NCI-H748 treated with DMSO at 0.1 percent for 48 hours (cell line): ENCODE measurements at places on chromosomes 1 and 21.

GRCh38 chr1:18554597-18554996 lies 73.9 kb downstream of the KLHDC7A start:
- DNase-seq = no peak

DNA sequence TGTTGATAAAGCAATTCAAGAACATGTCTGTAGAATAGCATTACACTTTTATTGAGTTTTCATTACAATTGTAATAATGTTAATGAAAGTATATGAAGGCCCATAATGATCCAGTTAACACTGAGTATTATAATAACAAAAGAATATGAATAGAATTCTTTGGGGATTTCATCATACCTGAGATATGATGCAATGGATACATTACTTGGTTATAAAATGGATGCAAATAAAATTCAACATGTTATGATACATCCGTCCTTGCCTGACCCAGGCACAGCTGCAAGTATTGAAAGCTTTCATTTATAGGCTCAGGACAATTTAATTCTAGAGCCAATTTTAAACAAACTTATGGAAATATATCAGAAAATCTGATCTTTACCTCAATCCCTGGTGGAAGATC lies 8.2 kb upstream of the KCNA3 start:
- DNase-seq = peak; percentile 22

GRCh38 chr1:178434360-178434759 lies 62.4 kb downstream of the CLEC20A start:
- no peak for DNase-seq

- no peak for DNase-seq
These were observed 7.7 kb downstream of the ARHGEF2 start for GRCh38 chr1:155970531-155971167.

DNA sequence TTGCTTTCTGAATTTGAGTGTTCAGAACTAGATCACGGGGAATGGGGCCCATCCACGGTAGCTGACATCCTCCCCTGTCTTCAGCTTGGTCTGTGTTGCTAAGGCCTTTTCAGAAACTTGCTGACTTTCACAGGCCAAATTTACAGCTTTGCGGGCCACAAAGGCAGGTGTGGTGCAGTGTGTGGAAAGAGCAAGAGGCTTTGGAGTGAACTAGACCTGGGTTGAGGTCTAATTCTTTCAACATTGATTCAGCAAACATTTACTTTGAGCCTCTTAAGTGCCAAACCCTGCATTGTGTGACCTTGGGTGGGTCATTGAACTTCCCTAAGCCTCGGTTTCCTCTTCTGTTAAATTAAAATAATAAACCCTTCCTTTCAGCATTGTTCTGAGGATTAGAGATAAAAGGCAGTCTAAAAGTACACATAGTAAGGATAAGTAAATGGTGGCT lies 24.3 kb downstream of the STPG1 start:
- peak; percentile 41 for DNase-seq

- DNase-seq = no peak
These were observed 162.0 kb upstream of the C21orf91 start for GRCh38 chr21:17981060-17981740.

- DNase-seq = peak; percentile 66
These were observed at the start of gene GTF2B for GRCh38 chr1:88891318-88891950. TSS of gene GTF2B (minus strand) at chr1:88891567. CDS start at chr1:88891499, 68 bp downstream.

- DNase-seq = no peak
These were observed 90.3 kb downstream of the TAS1R2 start for GRCh38 chr1:18769140-18769539.

GRCh38 chr1:220810179-220810653 lies 23.5 kb downstream of the MTARC1 start:
- DNase-seq = peak; percentile 20

- no peak for DNase-seq
These were observed 5.8 kb downstream of the TTC13 start for GRCh38 chr1:230972855-230973271.

DNA sequence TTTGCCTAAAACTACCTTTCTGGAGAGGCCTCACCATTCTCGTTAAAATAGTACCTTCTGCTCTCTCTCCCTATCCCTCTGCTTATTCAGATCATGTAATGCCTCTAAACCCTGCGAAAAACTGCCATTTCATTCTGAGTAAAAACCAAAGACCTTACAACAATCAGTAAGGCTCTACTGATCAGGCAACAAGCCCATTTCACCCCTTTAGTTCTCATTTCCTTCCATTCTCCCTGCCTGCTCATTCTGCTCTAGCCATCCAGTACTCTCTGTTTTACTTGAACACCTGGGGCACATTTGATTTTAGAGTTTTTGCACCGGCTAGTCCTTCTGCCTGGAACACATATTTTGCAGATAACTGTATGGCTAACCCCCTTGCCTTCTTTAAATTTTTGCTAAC lies 187.8 kb downstream of the COQ8A start:
- DNase-seq = no peak

- peak; percentile 46 for DNase-seq
These were observed 51.8 kb upstream of the FAM89A start for GRCh38 chr1:231091831-231092301.

DNA sequence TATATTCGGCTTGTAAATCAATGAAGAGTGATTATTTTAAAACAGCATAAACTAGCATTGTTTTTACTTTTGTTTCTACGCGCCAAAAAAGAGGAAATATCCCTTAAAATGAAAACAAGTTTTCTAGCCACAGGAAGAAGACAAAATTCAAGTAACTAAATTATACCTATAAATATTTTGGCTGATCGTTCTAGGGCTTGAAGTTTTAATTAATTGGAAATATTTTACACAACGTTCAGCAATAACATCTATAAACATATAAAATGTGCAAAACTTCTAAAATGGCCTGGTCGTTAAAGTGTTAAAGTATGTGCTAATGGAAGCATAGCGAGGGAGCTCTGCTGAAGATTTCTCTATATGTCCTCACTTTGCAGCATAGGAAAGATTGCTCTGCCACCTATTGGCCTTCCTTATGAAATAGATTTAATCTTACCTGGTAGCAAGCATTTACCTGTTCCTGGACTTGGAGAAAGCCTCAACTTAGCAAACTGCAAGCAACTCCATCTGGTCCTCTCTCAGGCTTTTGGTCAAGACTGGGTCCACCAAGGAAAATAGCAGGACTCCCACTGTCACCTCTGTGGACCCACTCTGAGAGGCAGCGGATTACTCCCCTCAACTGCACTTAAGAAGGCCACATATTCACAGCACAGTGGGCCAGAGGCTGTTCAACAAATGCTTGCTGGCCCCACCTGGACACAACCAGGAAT lies 351.3 kb upstream of the RUNX1 start:
- DNase-seq = peak; percentile 67

DNA sequence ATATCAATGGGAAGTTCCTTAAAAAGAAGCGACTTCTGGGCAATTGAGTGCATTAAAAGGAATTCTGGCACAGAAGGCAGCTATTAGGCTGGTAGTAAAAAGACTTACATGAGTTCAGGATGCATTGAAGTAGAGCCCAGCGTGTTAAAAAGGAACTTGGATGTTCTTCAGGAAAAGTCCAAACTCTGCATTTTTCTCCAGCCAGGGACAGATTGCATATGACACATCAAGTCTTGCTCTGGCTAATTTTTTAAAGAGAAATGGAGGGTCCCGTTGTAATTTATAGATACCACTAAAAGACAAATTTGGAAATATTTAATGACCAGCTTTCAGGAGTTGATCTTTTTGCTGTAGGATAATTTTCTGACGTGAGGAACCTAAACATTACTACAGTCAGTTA lies 1.2 kb downstream of the TPRG1L start:
- no peak for DNase-seq

DNA sequence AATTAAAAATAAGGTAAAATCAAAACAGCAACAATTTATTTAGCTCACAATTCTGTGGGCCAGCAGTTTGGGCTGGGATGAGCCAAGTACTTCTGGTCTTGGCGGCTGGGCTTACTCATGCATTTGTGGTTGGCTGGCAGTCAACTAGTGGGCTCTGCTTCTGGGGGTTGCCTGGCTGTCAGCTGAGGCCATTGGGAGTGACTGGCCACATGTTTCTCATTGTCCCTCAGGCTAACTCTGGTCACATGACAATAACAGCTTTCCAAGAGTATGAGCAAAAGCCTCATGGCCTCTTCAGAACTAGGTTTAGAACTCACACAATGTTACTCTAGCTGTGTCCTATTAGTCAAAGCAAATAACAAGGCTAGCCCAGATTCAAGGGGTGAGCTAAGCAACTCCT lies 15.6 kb upstream of the CHIA start:
- DNase-seq = no peak

DNA sequence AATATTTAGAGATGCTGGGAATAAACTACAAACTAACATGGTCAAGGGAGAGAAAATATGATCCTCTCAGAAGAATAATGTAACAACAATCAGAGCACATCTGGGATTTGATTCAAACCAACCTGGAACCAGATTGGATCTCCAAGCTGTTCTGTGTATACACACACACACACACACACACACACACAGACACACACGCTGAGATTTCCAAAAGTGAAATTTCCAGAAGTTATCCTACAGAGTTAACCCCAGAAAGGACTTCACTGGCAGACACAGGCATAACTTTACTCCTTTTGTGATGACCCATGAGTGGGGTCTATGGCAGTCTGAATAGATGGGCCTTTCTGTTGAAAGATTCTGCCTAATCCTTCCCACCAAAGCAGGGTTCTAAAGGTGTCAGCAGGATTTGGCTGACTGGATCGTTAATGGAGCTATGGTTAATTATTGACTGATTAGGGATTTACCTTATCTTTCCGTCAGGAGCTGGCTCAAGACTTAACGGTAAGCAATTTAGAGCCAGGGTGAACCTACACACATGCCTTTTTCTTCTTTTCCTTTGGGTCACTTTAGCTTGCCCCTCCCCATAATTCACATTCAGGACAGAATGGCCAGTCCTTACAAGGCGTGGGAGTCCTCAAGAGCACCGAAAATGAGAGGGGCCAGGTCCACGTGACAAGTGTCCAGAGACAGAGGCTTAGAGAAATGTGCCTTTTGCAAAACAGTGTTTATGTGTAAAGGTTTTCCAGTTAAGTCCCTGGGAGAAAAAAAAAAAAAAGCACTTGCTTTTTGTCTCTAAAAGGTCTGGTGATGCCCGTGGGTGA lies 10.9 kb upstream of the PROX1 start:
- DNase-seq = no peak

- DNase-seq = no peak
These were observed 78.9 kb downstream of the TGFBR3 start for GRCh38 chr1:91806769-91807700.

DNA sequence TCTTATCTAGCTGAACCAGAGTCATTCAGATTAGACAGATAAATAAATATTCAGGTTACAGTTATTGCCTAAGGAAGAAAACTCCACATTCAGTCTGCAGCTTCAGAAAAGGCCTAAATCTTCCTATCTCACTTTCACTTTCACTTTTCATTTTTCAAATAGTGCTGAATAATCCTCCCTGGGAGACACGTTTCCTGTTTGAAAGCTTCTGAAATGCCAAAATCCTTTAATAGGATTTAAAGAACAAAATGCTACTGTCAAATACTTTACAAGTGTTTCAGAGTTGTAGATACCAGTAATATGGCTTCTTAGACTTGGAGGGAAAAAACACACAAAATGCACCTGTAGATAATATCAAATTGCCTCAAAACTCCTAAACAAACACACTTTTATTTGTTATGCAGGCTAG lies 3.9 kb downstream of the PSMB2 start:
- DNase-seq = no peak

GRCh38 chr1:38334930-38335592 lies 288.5 kb upstream of the POU3F1 start:
- no peak for DNase-seq

GRCh38 chr1:44655609-44656008 lies 18.7 kb downstream of the TMEM53 start:
- DNase-seq = no peak

GRCh38 chr1:241419986-241420385 lies 63.0 kb upstream of the RGS7 start:
- no peak for DNase-seq

DNA sequence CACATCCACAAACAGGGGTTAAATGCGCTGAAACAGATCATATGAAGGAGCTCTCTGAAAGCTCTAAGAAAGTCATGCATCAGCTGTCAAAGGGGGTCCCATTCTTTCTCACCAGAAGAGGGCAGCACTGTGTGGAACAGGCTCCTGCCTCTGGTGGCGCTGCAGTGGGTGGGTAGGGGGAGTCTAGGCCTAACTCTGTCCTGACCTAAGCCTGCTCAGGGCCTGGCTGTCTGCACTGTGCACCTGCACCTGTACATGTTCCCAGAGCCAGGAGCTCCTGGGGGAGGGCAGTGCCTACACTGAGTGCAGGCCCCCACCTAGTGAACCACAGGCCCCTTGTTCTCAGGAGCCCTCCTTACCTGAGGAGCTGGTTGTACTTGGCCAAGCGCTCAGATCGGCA lies 16.0 kb downstream of the ENO1 start:
- DNase-seq = no peak

DNA sequence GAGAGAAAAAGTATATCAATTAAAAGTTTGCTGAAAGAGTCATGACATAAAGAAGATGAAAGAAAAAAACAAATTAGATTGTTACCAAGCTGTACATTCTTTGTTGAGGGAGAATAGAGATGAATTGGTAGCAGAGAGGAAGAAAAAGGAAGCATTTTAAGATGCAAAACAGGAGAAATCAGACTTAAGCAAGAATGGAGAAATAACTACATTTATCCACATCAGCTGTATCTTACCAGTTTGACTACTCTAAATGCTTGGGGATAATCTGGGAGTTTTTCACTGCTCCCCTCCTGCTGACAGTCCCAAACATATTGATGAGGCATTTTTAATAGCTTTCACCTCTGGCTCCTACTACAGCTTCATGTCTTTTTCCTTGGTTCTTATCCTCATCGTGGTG lies 16.8 kb upstream of the PTPRC start:
- no peak for DNase-seq

- peak; percentile 99 for DNase-seq
These were observed 590 bp downstream of the FOXJ3 start for GRCh38 chr1:42334240-42335049.

DNA sequence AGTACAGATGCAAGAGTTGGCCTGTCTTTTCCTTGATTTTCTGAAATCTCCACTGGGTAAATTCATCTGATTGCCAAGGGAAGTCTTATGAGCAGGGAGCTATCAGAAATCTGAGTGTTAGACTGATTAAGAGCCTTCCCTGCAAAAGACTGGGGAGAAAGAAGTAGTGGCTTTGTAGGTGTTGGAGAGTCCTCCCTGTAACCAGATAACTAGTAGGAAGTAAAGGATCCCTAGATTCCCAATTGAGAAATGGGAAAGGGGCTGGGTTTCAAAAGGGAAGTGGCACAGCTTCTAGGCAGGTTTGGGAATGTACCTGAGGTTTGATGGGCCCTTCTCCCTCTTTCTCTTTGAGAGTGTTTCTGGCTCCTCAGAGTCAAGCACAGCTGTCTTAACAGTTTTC lies 2.1 kb downstream of the TLCD4 start:
- DNase-seq = no peak

DNA sequence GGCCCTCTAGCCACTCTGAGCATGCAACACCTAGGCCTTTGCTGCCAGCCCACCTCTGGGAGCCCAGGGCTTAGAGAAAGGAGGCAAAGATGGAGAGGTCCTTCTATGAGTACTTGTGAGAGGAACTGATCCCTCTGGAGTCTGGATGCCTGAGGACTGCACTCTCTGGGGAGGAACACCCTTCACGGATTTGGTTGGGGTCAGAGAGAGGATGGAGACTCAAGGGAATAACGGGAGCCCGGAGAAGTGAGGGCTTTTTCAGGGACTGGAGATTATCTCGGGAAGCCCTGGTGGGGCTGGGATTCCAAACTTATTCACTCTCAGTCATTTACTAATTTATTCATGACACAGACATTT lies 413 bp upstream of the C1orf232 start:
- DNase-seq = no peak
